ENCODE measurements at places on chromosomes 1 and 21.

DNA sequence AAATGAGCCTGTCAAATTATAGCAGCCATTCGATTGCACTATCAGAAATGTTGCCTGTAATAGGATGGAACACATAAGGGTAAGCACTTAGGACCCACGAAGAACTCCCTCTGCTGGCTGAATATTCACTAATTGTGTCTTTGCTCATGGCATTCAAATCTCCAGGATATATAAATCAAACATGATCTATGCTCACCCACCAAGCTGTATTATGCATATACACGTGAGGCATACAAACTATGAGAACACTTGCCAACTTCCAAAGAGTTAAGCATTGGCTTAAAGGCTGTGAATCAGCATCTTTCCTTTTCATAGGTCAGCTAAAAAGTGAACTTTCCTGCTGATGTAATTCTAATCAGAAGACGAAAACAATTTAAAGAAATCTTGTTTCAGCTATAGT is 34.5 kb downstream of the TMPRSS15 start:
- peak; percentile 30 for DNase-seq

DNA sequence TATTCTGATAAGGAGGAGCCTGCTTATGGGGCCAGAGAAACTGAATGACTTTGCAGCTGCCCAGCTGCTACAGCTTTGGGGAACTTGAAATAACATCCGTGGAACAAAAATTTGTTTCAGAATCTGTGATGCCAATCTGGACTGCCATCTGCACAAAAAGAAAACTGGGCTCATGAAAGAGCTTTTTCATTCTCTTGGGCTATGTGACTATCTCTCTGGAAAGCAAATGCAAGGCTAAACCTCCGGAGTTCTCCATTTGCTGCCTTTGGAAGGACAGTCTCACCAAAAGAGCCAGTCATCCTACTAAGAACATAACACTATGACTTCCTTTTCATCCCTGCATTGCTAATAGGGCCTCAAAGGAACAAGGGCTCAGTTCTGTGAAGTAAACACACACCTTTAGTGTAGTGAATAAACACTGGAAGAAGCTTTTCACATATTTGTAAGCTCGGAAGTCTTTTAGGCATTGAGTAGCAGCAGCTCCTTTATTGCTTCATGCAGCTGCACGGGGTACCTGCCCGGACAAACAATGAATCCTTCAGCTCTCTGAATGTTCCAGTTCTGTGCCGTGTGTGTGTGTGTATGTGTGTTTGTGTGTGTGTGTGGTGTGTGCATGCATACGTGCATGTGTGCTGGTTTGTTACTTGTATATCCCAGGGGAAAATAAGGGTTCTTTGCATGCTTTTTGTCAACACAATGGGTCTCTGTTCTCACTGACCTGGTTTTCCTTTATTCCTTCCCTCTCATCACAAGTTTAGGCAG is 255.5 kb upstream of the SGIP1 start:
- DNase-seq = peak; percentile 87

DNA sequence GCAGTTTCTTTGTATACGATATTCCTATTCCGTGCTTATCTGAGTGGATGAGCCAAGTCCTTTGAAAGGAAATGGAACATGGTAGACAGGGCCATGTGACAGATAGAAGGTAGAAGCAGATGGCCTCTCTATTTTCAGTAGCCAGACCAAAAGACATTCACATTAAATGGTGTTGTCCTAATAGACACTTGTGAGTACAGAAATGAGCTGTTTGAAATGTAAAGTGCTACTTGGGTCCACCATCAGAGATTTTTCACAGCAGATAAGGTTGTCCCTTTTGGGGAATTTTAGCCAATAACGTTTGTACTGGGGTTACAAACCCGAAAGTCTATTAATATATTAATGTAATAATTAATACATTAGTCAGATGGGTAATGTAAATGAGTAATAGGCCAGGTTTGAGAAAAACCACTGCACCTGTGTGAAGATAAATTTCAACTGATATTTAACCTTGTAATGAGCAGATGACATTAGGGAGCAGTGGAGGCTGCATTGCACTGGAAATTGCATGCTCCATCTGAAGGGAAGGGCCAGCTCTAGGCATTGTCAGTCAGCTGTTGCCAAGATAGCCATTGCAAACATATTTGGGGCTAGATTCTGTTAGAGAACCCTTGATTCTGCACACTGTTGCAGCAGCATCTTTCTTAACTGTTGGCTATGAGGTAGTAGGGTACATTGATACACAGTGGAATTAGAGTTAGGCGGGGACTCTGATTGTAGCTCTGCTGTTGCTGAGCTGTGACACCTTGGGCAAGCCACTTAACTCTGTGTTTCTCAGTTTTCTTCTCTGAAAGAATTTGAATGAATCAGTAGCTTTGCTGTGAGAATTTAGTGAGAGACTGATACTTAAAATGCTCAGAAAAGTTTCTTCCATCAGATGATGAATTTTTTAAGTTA is 43.8 kb downstream of the FGGY start:
- no peak for DNase-seq

DNA sequence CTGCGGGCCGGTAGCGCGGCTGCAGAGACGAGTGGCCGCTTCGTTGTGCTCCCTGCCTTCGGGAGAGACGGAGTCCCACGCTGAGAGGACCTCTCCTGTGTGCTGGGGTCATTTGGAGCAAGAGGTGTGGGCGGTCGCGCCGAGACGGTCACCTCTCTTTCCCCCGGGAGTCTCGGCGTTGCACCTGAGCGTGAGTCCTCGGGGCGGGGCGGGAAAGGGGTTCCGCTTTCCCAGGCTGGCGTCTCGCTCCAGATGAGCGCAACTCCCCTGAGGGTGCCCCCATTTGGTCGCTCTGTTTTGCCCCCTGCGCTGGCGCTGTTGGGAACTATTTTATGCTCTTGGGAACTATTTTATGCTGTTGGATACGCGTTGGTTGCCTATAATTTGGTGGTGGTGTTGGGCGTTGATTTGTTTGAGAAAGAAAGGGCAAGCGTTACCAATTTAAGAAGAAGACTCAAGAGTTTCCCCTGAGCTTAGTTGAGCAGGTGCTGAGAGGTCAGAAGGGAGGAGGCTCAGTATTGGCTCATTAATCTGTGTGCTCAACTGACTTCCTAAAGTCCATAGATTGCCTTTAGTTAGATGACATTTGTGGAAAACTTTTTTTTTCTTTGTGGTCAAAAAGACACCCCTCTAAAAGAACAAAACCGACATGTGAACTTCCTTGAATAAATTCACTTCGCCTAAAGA is 683 bp downstream of the LRRC8B start:
- DNase-seq = no peak

DNA sequence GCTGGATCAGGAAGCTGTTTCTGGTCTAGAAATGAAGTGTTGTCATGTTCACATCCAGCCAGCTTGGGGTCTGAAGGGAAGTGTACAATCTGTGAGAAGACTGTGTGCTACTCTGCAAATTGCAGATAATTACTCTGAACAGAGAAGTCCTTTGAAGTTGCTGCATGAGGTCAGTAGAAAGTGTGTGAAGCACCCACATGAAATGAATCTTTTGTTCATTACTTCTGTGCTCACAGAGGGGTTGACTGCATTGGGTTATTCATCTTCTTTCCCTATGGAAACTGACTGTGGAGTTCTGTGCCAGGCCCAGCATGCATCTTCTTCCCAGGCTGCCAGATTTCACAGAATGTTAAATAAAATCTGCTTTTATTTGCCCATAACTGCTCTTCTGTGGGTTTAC is 47.1 kb downstream of the CTH start:
- peak; percentile 90 for DNase-seq

Data from brain (organoid and tissue), 16 donors.